Prostate gland (tissue), 2 donors: ENCODE measurements at places on chromosomes 16 and 17. TPM values are rescaled to one million over a fixed set of nuclear protein-coding genes. Genes with fewer than 3 reads are reported as not detected.

- H3K27me3 ChIP-seq, result no peaks in the 10 kb centered on the region
- peaks cover 2% of the 10 kb centered on the region for H3K4me1 ChIP-seq
- DNase-seq, result peak; percentile 75
- no peaks in the 10 kb centered on the region for H3K36me3 ChIP-seq
- peak overlapping the region; percentile 99 for H3K27ac ChIP-seq
Measured at GRCh38 chr16:11583889-11584565, 2.7 kb downstream of the LITAF start.

- H3K4me1 ChIP-seq, result no peaks in the 10 kb centered on the region
- no peak for DNase-seq
- H3K27me3 ChIP-seq, result no peaks in the 10 kb centered on the region
- no peak overlapping the region for H3K4me3 ChIP-seq
- H3K36me3 ChIP-seq, result no peaks in the 10 kb centered on the region
Measured at GRCh38 chr16:27977966-27978365, 85.5 kb downstream of the GSG1L start.

DNA sequence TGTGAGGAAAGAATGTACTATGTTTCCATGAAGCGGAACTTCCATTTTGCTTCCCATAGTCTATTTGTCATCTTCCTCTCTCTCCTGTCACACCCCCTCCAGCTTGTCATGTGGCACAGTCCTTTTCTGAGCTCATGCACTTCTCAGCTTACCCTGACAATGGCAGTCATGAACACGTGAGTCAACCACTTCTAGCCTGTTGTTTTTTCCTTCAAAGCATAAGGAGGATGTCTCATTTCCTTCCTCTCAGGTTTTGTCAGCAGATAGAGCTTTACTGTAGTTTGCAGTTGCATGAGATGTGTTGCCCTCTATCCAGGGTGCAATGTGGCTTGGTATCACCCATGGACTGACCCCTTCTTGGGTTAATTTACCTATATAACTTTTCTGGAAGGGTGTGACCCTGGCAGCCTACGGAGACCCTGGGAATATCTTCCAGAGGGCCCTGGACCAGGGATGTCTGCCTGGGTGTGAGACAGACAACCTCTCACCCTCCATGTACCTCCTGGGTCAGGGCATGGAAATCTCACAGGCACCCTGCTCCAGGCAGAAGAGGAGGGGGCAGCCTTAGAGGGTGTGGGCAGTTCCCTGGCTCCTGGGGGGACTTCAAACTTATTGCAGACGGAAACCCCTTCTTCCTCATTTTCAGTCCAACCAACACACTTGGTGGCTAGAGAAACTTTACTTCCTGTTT, 4.0 kb upstream of the ZNF267 start:
- H3K4me1 ChIP-seq, result no peaks in the 10 kb centered on the region
- no peak overlapping the region for H3K27ac ChIP-seq
- no peak overlapping the region for H3K4me3 ChIP-seq
- no peaks in the 10 kb centered on the region for H3K36me3 ChIP-seq
- no peak for DNase-seq

CLEC10A gene
- 5.7 TPM for total RNA-seq
